Dermis microvascular lymphatic vessel endothelial cell (primary cell): ENCODE measurements at places on chromosomes 2 and 18.

GRCh38 chr2:171943869-171944268 lies 21.6 kb downstream of the HAT1 start:
- DNase-seq = no peak

GRCh38 chr2:106270471-106270891 lies 76.4 kb upstream of the UXS1 start:
- DNase-seq = no peak

GRCh38 chr2:74739733-74740241 lies 85.7 kb downstream of the SEMA4F start:
- no peak for DNase-seq

GRCh38 chr2:199085261-199085660 lies 372.5 kb downstream of the SATB2 start:
- DNase-seq = no peak
